ENCODE measurements at places on chromosomes 5 and 9.
A peak's percentile ranks its signal among the peaks of the same experiment; 100 is the strongest.

DNA sequence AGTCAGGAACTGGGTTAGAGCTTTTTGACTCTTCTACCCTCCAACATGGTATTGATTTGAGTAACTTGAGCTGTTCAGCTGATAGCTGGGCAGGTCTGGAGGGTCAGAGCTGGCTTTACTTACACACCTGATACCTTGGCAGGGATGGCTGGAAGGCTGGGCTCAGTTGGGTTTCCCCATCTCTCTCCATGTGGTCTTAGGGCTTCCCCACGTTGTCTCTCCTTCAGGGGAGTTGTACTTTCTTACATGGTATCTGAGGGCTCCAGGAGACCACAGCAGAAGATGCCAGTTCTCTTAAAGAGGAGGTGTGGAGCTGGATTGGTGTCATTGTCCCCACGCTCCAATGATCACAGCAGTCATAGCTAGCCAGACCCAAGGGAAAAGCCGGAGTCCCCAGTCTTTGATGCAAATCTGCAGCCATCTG, 25.6 kb downstream of the ISOC1 start:
- no peak for DNase-seq

DNA sequence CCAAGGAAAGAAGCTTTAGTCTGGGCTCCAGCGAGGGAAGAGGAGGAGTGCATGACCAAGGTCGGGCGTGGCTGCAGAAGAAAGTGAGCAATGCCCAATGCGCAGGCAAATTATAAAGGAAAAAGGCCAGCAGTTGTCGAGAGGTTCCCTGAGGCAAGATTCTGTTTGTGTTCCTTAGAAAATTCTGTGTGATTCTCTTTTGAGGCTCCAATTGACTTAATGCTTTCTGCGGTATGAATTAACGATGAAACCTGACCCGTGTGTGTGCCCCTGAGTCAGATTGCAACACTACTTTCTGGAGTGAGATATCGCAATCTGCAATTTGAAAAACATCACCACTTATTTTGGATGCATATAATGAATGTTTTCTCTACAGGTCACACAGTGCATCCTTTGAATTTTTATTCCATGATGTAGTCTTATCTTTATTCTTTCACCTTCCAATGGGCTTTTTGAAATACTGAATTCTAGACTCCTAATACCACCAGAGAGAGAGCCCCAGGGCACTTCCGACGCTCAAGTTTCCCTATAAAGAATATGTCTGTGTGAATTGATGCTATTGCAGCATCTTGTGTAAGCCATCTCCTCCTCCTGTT, 117.9 kb upstream of the IL6ST start:
- DNase-seq = peak; percentile 57

DNA sequence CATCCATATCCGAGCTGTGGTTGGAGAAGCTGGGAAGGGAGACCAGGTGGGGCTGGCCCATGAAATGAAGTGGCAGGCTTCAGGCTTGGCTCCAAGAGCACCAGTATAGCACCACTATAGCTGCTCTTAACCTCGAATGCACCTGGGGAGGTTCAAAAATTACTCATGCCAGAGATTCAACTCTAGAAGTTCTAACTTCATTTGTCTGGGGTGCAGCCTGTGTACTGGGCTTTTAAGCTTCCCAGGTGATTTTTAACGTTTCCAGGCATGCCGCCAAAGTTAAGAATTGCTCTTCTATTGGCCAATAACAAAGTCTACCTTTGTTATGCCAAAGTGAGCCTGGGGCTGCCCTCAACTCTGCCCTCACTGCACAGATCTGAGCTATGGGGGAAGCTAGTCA, 458 bp downstream of the PRSS3 start:
- DNase-seq = no peak

DNA sequence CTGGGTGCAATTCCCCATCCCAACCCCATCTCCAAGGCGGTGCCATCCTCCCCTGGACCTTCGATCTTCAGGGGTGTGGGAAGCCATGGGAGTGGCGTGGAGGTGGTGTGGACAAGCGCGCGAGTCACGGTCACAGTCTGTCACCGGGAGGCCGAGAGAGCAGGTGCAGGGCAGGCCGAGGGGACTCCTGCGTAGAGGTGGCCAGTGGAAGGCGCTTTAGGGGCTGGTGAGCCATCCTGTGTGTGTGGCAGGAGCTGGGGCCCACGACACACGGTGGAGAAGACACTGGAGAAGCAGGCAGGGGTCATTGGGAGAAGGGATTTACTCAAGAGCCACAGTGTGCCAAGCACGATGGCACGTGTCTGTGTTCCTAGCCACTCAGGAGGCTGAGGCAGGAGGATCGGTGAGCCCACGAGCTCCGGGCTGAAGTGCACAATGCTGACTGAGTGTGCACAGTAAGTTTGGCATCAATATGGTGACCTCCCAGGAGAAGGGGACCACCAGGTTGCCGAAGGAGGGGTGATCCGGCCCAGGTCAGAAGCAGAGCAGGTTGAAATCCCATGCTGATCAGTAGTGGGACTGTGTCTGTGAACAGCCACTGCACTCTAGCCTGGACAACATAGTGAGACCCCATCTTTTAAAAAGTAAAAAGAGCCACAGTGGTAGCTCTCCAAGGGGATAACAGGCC, 145.1 kb upstream of the PHYKPL start:
- DNase-seq = no peak

GRCh38 chr9:69519470-69520240, 152.5 kb downstream of the APBA1 start:
- DNase-seq = no peak

GRCh38 chr5:149405550-149406202, 26.6 kb upstream of the IL17B start:
- DNase-seq = peak; percentile 25

DNA sequence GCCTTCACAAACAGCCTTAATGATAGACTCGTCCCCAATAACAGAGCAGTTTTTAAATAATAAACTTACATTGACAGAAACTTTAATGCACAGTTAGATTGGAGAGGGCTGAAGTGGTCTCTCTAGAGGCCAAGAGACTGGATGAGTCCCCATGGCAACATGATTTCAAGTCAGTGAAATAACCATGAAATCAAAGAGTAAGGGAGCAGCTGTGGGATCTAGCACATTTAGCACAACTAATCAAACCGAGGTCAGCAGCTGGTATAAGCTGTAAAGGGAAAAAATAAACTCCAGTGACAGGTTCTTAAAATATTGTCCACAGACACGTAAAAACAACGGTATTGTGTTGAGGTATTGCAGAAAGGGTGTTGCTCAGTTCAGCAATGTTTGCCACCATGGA, 916.6 kb downstream of the DNAH5 start:
- DNase-seq = no peak

- DNase-seq = peak; percentile 22
Measured at GRCh38 chr5:65307088-65307487, 174.6 kb downstream of the ADAMTS6 start.

DNA sequence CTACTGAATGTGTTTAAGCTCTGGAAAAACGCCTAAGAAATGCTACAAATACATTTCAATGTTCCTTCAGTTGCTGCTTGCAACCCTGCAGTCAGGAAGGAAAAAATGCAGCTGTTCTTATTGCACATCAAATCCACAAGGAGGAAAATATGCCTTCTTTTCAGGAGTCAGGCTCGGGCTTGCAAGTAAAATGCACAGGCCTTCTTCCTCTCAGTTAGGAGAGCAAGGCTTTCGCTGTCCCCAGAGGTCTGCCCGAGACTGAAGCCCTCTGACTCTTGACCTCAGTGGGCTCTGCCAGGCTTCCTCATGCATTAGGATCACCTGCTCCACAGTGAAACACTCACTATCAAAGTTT, 899 bp upstream of the SHC3 start:
- peak; percentile 65 for DNase-seq

GRCh38 chr5:136772491-136772890, 407.1 kb upstream of the TRPC7 start:
- no peak for DNase-seq

DNA sequence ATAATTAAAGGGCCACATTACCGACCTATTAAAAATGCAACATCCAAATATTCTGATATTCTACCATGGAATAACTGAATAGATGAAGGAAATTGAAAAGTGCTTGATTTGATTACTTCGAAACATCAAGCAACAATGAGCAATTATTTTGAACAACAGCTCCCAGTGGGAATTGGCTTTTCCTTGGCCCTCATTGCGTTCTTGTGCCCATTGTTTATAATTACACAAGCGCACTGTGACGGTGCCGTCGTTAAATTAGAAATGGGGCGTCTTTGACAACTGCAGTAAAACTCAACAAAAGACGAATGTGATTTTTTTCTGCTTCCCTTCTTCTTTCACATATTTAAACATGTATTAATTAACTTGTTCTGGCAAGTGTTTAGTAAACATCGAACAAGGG, 61.6 kb downstream of the CDH6 start:
- DNase-seq = no peak

DNA sequence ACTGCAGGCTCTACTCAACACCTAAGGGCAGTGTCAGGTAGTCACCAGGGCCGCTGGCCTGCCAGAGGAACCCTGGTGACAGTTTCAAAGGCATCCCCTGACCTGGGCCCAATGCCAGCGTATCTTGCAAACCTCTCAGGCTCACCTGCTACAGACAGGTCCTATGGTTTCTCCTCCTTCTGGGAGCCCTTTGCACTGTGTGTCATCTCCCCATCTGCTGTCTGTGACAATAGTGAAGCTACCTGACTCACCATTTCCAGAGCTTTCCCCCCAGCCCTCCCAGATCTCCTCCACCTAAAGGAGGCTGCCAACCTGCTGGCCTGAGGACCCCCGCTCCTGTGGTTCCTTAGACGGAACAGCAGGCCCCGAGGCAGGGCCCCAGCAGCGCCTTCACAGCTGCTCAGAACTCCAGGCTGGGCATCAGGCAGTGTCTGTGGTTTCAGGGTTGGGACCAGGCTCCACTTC, 203.1 kb downstream of the FSTL4 start:
- no peak for DNase-seq

DNA sequence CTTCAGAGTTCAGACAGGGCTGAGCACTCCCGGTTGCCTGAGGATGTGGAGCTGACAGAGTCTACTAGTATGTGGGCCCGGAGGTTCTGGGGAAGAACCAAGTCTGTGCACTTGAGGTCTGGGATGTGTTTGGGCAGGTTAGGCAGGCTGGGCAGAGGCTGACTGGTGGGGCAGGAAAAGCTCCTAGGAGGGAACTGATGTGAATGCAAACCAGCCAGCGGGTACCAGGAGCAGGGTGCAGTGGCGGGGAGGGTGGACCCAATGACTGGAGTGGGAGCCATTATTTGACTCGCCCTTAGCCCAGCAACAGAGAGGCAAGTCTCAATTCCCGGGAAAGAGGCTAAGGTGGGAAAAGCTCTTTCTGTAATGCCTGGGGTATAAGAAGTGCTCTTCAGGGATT, 419.9 kb upstream of the DAP start:
- DNase-seq = no peak

DNA sequence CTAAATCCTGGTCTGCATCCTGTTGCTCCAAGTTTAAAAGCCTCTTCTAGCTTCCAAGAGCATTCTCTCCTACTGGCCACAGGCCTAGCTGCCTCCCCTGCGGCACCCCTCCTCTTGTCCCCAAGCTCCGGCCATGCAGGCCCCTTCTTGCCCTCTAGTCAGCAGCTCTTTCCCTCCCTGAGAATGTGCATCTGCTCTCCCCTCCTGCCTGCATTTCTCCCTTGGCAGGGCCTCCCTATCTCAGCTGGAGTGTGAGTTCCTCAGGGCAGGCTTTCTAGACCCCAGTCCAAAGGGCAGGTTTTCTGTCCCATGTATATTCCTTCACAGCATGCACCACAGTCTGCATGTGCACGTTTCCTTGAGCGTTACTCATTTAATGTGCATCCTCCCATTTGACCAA, 24.6 kb upstream of the BARX1 start:
- DNase-seq = no peak

GRCh38 chr9:16223074-16223871, 647.2 kb downstream of the BNC2 start:
- no peak for DNase-seq

- DNase-seq = no peak
Measured at GRCh38 chr5:17147170-17147569, 70.3 kb upstream of the BASP1 start.

- no peak for DNase-seq
Measured at GRCh38 chr9:36035006-36035405, 1.7 kb upstream of the RECK start.

DNA sequence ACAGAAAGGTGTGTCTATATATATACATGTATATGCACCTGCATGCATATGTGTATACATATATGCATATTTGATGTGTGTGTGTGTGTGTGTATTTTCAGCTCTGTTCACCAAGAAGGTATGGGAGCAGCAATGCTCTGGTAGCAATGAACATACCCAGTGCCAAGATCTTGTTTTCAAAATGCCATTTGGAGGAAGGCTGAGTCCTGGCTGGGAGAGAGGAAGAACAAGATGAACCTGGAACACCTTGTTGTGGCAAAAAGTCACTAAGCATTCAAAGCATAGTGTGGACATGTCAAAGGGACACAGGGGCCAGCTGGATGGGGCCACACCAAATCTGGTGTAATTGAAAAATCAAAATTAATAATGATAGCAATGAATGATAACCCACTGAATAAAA, 31.8 kb upstream of the NEK6 start:
- no peak for DNase-seq

DNA sequence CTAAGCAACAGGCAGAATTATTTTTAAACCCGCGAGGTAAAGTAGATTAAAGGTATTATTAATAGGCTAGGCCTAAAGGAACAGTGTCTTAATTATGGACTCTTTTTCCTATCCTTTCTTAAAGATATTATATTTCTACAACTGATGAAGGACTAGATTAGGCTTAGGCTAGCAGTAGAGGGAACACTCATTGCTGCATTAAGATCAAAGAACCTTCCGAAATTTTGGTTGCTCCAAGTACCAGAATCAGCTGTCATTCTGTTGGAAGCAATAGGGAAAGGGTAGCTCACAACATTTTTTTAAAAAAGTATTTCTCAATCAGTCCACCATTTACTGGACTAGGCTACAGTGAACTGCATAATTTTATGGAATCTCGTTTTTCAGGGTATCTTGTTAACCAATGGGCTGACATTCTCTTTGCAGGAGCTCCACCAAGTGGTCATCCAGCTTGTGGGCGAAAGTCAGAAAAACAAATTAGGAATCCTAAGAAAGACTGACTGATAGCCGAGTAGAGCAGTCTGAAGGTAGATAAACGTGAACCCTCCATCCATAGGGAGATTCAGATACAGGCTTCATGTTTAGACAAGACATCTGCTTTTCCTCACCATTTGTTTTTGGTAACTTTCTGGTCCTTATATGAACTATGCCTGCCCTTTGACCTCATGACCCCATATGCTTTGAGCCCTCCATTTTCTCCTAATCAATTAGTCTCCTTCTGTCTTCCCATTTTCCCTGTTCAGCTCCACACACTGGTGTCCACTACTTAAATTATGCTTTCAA, 103.6 kb upstream of the CHD1 start:
- DNase-seq = peak; percentile 90

GRCh38 chr9:97866848-97867247, 13.8 kb downstream of the FOXE1 start:
- no peak for DNase-seq
